ENCODE measurements at places on chromosomes 13 and 19.
A peak's percentile ranks its signal among the peaks of the same experiment; 100 is the strongest.

DNA sequence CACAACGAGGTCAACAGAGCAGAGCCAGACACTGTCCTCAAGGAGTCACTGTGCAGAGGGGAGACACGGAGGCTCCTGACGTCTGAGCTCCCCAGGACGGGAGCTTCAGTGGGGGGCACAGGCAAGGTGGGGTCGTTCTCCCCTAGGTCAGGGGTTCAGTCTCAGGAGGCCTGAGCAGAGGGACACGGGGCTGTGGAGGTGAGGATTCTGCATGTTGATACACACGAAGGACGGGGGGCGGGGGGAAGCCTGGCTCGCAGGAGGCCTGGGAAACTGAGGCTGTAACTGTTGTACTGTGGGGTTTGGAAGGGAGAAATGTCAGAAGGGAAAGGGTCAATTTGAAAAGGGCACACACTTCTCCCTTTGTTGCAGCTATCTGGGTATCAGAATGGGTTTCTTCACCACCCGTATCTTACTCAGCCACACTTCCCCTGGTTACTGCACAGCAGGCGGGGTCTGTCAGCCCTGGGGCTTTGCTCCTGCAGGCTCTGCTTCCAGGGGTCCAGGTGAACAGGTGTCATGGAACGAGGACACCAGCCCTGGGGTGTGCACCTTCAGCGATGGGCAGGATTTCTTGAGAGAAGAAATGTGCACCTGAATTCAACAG, 748 bp upstream of the SIGLEC8 start:
- DNase-seq, result no peak

GRCh38 chr13:102904408-102904862, 58.6 kb downstream of the ERCC5 start:
- no peak for DNase-seq

- DNase-seq, result no peak
Measured at GRCh38 chr19:17160908-17161307, 54.2 kb upstream of the USE1 start.

GRCh38 chr19:46126086-46126580, 1.6 kb upstream of the IGFL3 start:
- DNase-seq, result no peak

GRCh38 chr19:30001791-30002190, 59.8 kb downstream of the URI1 start:
- DNase-seq, result no peak

- no peak for DNase-seq
Measured at GRCh38 chr19:14146789-14147216, 10.4 kb upstream of the ASF1B start.

- no peak for DNase-seq
Measured at GRCh38 chr13:93774506-93774905, 547.9 kb downstream of the GPC6 start.

DNA sequence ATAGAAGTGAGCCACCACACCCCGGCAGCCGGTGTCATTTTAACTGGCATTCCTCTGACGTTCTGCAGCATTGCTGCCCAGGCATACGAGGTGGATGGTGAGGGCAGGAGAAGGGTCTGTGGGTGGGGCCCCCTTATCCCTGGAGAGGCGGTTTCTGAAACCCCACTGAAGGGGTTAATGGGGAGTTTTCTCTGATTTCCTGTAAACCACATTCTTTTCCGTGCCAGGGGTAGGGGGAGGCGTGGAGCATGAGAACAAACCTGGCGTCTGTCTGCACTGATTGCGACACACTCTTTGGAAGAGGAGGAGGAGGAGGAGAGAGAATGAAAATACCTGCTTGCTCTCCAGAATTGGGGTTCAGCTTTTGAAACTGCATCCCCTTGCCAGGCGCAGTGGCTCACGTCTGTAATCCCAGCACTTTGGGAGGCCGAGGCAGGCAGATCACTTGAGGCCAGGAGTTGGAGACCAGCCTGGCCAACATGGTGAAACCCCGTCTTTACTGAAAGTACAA, 2.7 kb upstream of the C3 start:
- no peak for DNase-seq

- no peak for DNase-seq
Measured at GRCh38 chr19:52991484-52991883, 22.2 kb upstream of the ERVV-1 start.

DNA sequence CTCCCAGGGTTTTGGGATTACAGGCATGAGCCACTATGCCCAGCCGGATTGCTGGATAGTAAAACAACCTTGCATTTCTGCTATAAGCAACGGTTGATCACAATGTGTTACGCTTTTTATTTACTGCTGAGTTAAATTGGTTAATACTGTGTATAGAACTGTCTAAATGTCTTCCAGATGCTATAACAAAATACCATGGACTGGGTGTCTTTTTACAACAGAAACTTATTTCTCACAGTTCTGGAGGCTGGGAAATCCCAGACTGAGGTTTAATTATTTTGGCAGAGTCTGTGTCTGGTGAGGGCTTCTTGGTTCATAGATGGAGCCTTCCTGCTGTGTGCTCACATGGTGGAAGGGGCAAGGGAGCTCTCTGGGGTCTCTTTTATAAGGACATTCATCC, 65.5 kb downstream of the ING1 start:
- no peak for DNase-seq

DNA sequence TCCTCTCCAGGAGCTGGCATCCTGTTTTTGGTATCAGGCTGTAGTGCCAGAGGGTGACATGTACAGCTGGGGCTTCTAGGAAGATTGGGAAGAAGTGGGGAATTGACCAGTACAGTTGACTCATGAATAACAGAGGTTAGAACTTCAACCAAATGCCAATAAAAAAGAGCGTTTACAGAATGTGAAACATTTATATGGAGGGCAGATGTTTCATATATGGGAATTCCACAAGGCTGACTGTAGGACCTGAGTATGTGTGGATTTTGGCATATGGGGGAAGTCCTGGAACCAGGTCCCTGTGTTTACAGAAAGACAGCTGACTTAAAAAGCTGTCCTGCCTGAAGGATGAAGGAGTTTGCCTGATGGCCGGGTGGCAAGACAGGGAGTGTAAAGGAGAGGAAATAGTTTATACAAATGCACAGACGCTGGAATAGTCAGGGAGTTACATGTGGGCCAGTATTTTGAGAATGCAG, 5.2 kb downstream of the CHAMP1 start:
- DNase-seq, result no peak

GRCh38 chr19:18663940-18664530, 19.4 kb upstream of the CRTC1 start:
- no peak for DNase-seq

GRCh38 chr19:54392105-54392504, 23.2 kb upstream of the TTYH1 start:
- DNase-seq, result no peak

GRCh38 chr19:46728208-46728607, 11.3 kb upstream of the PRKD2 start:
- DNase-seq, result no peak

GRCh38 chr13:44276061-44276460, 97.6 kb upstream of the SERP2 start:
- no peak for DNase-seq

DNA sequence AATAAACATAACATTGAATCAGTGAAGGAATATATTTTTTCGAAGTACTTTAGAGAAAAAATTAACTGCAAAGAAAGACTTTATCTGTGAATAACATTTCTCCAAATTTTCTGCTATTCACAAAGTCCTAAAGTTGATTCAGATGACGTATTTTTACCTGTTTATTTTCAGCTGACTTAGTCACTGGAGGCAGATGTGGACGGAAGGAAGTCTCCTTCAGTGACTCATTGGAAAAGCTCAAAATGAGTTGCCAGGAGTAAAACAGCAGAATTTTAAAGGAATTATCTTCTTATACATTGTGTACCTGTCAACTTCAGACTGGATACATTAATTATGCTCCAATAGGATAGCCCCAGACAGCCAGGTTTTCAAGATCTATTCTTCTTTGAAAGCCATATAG, 679.3 kb upstream of the GPC6 start:
- no peak for DNase-seq

DNA sequence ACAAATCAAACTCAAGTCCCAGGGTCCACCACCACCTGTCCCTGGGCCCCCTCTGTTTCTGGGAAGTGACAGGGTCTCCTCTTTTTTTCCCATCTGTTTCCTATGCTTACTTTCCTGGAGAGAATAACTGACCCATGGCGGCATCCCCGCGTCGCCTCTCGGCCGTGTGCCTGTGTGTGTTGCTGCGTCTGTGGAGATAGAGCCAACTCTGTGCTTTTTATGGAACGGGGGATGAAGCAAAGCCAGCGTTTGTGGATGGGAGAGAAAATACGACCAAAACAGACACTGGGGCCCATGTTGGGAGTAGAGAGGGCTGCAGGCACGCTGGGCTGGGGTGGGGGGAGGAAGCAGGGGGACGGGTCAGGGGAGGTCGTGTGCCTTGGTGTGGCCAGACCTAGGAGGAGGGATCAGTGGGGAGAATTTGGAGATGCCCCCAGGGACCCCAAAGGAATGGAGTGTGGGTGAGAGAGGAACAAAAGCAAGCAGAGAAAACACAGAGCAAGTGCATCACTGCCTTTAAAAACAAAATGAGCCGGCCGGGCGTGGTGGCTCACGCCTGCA, 16.6 kb downstream of the PLK5 start:
- no peak for DNase-seq

GRCh38 chr19:48982280-48982679, 10.8 kb downstream of the GYS1 start:
- no peak for DNase-seq

DNA sequence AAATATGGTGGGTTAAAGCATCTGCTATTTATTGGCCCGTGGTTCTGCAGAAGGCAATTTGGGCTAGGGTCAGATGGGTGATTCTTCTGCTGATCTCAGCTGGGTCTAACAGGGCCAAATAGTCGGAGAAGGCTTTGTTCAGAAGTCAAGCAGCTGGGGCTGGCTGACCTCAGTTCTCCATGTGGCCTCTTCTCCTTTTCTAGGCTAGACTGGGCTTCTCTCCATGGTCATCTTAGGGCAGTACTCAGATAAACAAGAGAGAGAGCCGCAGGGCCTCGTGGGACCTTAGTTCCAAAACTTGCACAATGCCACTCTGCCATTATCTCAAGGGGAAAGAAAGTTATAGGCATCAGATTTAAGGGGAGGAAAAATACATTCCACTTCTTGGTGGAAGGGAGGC, 89.6 kb downstream of the NALCN start:
- DNase-seq, result no peak

DNA sequence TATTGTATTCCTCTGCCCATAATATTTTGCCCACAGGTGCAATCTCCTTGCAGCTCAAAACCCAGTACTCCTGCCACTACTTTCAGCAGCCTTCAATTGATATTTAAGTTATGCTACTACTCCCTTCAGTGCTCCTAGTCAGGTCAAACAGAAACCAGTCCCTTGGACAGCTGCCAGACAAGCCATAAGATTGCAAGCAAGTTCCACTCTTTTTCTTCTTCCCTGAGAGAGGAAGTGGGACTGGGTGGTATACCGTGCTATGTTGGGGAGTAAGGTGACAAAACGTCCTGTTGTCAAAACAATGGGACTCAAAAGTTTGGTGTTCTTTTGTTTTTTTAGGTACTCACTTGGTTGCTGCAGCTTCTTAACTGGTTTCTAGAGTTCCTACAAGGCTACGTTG, 63.1 kb upstream of the FRY start:
- DNase-seq, result no peak

- DNase-seq, result no peak
Measured at GRCh38 chr13:54859827-54860226, 1831.2 kb downstream of the OLFM4 start.

- DNase-seq, result no peak
Measured at GRCh38 chr13:89520468-89520867, 1827.0 kb upstream of the MIR17HG start.

GRCh38 chr19:17448131-17448967, at the start of gene TMEM221:
Gene TMEM221, minus strand, starts transcription at chr19:17448668. Its CDS starts 206 bp downstream, at chr19:17448462.
- peak; percentile 73 for DNase-seq

GRCh38 chr13:111954661-111955411, 112.1 kb upstream of the SOX1 start:
- no peak for DNase-seq

- peak; percentile 86 for DNase-seq
Measured at GRCh38 chr19:2561895-2562294, 86.0 kb downstream of the GADD45B start.

DNA sequence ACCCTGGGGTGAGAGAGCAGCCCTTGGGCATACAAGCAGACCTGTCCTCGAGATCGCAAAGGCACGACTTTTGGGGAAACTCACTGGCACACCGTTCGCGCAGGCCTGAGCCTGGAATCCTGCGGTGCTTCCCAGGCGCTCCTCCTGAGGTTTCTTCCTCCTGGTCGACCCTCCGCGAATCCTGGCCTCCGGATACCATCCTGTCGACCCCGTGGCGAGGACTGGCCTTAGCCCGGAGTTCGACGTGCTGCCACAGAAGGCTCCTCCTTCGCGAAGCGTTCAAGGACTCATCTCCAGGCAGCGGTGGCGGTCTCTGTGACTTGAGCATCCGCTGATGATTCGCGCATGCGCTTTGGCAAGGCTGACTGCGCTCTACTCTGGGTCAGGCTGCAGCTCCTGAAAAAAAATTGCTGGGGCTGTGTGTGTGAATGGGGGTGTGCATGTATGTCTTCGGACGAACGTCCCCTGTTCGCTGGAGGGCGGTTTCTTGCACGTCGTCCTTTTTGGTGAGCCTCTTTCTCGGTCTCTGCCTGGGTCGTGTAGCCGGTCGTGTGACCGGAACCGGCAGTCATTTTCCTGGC, 64.4 kb upstream of the ZNF527 start:
- DNase-seq, result no peak

DNA sequence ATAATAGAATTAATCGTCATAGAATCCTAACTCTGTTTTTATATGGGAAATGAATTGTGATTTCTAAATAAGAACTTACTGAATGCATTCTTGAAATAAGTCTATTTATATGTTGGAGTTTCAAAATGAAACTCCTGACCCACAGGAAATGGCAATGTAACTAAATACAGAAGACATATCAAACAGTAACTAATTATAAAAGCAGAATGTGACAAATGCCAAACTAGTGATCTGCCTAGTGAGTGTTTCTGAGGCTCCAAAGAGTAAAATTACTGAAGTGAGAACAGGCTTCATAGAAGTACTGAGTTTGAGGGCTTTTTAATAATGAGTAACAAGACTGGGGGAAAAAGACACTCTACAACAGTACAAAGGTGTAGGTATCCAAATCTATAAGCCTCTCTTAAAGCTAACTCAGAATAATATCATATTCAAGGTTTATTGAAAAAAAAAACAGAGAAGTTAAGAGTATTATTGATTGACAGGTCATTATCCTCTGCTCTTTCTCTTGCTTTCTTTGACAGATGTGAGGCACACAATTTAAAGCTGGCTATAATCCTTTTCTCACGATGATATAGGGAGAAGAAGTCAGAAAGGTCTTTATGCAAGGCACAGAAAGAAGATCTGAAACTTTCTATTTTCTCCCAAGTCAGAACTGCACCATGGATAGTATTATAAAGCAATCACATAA, 17.4 kb upstream of the ATXN8OS start:
- no peak for DNase-seq

DNA sequence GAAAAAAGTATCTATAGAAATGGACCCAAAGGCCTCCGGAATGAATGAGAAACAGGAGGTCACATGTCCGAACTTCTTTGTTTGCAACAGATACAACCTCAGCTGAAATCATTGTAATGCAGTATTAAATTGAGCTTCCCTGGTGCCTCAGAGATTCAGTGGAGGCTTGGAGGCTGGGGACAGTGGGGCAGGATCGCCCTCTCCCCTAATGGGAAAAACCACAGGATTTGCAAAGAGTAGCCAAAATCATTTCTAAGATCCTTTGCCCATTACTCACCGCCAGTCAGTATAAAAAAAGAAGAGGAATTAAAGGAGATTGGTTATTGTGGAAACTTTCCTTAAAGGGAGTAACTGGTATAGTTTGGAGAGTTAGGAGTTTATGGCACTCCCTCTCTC, 30.4 kb upstream of the IRS2 start:
- DNase-seq, result no peak

- no peak for DNase-seq
Measured at GRCh38 chr19:55284405-55285058, 735 bp downstream of the BRSK1 start.

All from stimulated activated CD4-positive, alpha-beta T cell treated with anti-CD3 and anti-CD28 coated beads, Interleukin-15, amount 100 ng/mL, for 24 hours (primary cell).